ENCODE measurements at places on chromosomes 7 and 10.

DNA sequence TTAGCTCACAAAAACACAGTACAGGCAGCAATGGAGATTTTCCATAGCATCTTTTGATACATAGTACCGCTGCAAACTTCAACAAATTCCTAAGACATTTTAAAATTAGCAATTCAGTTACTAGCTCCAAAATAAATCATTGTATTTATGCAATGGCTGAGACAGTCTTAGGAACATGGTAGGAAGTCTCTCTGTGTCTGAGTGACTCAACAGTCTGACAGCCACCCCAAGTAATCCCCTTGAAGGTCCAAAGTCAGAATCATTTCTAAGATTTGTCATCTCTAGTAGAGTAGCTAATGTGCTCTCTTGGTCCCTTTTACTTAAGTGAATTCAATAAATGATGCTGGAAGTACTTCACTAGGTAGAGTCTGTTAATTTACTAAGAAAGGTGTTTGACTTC lies 93.8 kb upstream of the NOBOX start:
- DNase-seq = no peak

DNA sequence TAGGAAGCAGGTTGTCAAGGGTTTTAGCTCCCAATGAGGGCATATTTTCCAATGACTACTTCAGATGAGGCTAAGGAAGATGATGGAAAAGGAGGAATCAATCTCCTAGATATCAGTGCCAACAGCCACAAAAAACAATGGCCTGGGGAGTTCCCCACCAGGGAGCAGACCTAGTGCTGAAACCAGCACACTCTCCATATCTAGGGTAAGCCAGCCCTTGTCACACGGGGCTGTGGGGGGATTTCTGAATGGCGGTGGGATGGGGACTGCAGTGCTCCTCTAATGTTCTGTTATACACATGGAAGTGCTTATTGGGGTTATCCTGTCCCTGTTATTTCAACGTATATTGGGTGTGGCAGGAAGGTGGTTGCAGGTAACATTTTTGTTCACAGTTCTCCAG lies 18.5 kb downstream of the EPC1 start:
- no peak for DNase-seq

- no peak for DNase-seq
These were observed 19.3 kb downstream of the STK17A start for GRCh38 chr7:43602256-43602655.

DNA sequence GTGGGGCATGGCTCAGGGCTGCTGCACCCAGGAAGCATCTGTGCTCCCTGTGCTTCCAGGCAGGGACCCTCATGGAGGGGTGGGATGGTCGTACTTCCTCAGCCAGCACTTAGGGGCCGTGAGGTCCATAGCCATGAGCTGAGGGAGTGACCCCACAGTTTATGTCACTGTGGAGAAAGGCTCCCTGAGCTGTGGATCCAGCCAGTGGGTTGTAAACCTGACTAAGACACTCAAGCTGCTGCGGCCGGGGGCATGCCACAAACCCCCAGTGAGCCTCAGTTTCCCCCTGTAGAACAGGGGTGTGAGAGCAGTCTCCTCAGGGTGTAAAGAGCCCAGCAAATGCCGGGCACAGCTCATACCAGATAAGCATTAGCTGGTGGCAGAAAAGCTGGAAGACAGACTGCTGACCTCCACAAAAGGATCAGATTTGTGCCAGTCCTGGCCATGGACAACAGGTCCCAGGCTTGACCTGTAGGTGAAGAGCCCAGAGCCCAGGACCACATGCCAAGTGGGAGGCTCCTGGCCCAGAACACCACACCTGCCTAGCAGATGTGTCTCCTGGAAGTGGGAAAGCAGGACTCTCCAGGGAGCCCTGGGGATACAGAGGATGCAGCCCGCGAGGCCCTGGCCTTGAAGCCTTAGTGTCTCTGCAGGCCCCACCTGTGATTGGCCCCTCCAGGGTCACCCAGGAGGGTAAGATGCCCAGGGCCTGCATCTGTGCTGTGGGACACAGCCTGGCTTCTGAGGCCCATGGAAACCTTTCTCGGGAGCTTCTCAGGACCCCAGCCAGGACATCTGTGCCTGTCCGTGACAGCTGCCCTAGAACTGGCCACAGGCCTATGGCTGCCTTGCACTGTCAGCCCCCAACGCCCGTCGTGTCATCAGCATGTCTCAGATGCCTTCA lies 78.1 kb upstream of the RET start:
- no peak for DNase-seq

DNA sequence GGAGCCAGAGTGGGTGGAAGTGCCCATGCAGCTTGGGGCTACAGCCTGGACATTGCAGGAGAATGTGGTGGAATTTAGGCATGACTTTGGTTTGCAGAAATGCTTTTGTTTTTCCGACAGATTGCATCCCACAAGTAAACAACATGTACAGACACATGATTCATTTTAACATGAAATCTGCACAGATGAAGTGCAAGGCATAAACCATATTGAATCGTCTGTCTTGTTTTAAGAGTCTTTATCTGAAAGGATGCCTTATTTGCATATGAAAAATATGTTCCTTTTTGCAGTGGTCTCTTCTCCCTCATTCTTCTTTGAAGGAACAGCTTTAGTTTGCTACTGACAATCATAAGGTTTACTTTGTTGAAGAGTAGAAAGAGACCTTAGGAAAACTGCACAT lies 94.9 kb downstream of the NXPH1 start:
- no peak for DNase-seq

DNA sequence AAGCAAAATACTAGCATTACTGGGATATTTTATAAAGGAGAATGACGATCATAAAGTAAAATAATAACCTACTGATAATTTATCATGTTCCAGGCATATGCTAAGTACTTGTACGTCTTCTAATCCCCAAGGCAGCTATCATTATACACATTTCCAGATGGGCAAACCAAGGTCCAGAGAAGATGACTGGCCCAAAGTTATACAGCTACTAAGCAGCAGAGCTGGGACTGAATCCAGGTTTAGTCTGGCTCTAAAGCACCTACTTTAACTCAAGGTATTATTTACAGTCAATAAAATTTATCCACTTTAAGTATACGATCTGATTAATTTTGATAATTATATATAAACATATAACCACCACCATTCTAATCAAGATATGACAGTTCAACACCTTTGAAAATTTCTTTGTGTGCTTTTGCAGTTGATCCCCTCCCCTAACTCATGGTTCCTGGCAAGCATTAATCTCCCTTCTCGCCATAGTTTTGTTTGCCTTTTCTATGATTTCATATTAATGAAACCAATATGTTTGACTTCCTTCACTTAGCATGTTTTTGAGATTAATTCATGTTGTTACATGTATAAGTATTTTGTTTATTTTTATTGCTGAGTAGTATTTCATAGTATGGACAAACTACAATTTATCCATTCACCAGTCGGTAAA lies 126.7 kb downstream of the CPEB3 start:
- DNase-seq = no peak

DNA sequence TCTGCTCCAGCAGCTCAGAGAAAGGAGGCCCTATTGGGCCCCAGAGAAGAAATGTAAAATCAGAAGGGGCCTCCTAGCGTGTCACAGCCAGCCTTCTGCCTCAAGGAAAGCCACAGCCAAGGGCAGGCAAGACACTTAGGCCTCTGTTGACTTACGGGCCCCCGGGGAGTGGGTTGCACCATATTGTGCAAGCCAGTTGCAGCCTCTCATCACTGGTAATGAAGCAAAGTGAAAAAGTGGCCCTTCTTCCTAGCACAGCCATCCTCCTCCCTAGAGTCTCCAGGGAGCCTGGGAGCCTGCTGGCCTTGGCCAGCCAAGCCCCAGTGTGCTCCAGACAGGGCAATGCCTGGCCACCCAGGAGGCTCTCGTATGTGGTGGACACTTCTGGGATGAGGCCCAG lies 56.2 kb upstream of the GDF10 start:
- DNase-seq = no peak

DNA sequence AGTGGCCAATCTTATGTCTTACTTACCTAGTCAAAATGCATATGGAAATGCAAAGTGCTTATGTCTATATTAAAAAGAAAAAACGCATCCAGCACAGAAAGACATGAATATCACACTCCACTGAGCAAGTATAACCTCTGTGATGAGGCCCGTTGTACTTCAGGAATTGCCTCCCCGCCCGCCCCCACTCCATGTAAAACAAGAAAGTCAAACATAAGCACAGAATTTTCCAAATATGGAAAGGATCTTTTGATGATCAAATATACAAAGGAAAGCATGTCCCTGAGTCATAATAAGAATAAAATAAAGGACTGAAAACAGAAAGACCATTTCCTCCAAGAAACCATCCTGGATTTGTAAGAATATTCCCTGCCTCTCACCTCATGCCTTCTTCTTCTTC lies 229.1 kb downstream of the BAMBI start:
- no peak for DNase-seq

GRCh38 chr10:106941297-106942034 lies 223.0 kb downstream of the SORCS1 start:
- DNase-seq = no peak

GRCh38 chr7:133470-133869 lies 58.9 kb upstream of the FAM20C start:
- DNase-seq = no peak

DNA sequence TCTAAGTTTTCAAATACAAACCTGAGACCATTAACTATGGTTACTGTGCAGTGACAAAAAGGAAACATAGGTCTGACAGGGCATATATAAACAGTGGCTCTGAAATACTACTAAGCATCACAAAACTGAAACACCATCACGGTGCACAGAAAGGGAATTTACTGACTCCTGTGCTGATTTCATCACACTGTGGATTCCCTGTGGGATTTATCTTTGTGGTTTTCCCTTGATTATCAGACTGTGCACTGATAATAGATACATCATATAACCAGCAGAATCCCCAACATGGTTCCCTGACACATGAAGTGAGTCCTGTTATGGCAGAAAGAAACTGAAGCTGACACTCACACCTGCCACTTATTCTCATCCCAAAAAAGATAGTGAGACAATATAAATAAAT lies 676.3 kb upstream of the KCND2 start:
- DNase-seq = no peak

DNA sequence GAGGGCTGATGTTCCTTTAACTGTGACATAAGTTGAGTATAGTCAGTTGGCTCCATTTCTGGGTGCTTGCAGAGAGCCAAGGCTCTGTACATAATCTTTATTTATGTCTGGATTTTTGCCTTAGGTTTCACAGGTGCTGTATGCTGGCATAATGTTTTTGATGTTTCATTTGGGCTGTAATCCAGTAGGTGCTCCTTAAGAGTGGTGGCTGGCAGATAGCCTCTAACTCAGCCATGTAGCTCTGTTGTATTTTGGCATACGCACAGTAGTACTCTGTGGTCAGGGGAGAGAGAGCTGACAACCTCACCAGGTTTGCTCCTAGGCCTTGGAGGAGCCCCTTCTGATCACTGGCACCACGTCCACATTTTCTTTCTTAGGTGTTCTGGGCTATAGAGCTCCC lies 61.1 kb downstream of the RNF133 start:
- no peak for DNase-seq

DNA sequence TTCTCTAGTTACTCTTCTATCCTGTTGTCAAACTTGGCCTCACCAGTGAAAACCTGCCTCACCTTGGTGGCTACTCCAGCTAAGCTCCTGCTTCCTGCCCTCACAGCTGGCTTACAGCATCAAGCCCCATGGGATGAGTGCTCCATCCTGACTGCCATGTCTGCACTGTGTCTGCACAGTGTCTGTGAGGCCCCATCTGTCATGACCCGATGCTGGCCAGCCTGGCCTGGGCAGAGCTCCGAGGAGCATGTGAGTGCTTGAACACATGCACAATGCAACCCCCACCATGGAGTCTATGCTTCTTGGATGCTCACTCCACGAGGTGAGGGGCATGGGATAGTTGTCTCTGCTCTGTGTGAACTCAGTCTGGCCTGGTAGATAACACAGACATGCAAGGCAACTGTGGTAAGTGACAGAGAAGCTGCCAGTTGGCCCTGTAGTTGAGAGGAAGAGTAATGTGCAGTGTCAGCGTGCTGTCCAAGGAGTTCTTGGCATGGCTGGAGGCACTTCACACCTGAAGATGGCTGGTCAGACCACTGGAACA lies 207.1 kb upstream of the ZNF32 start:
- DNase-seq = no peak

GRCh38 chr7:94472608-94473007 lies 37.0 kb upstream of the CASD1 start:
- no peak for DNase-seq

- DNase-seq = no peak
These were observed 66.0 kb downstream of the JCAD start for GRCh38 chr10:29993319-29993915.

GRCh38 chr7:75072981-75073283 lies 670 bp downstream of the RCC1L start:
- DNase-seq = no peak

GRCh38 chr10:7410301-7410861 lies 453 bp downstream of the SFMBT2 start:
- no peak for DNase-seq

- no peak for DNase-seq
These were observed 1.0 kb downstream of the TNS3 start for GRCh38 chr7:47580811-47581331.

GRCh38 chr10:105837951-105838350 lies 1196.9 kb downstream of the SORCS3 start:
- no peak for DNase-seq

GRCh38 chr10:76643511-76643911 lies 994.1 kb downstream of the KCNMA1 start:
- DNase-seq = no peak

- DNase-seq = no peak
These were observed 76.9 kb downstream of the LRMDA start for GRCh38 chr10:75508239-75508813.

- no peak for DNase-seq
These were observed 113.5 kb upstream of the PDCD4 start for GRCh38 chr10:110758128-110758765.

- DNase-seq = no peak
These were observed 54.0 kb downstream of the KIF20B start for GRCh38 chr10:89755374-89755773.

DNA sequence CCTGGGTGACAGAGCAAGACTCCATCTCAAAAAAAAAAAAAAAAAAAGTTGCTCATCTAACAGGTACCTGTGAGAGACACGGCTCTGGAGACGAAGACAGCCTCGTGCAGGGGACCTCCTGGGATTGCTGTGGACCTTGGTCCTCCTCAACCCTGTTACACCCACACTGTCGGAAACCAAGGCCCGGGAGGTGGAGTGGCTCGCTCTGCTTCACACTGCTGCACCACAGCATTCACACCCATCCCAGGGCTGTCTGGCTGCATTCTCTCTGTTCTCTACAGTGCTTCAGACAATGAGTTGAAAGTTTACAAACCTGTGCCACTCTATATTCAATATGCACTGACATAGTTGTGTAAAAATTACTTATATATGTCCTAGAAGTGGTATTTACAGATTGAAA lies 101.0 kb upstream of the TNS3 start:
- no peak for DNase-seq

GRCh38 chr10:17512341-17513001 lies 58.1 kb upstream of the ST8SIA6 start:
- DNase-seq = no peak

GRCh38 chr10:14060320-14061070 lies 270.2 kb downstream of the FRMD4A start:
- no peak for DNase-seq
